Hepatocyte (in vitro differentiated cells): ENCODE measurements at places on chromosomes 7 and 10. TPM values are rescaled to one million over a fixed set of nuclear protein-coding genes. Genes with fewer than 3 reads are reported as not detected.

Gene SLIT1
- 0.65 TPM in 1 of 2 replicates, not detected in the other for polyA plus RNA-seq

Gene PRKAR1B
- 27.4 and 28.7 TPM in 2 replicates for polyA plus RNA-seq

Gene CPXM2
- 0.88 and 3.7 TPM in 2 replicates for polyA plus RNA-seq

- no peaks in the 10 kb centered on the region for H3K27me3 ChIP-seq
- H3K36me3 ChIP-seq: no peaks in the 10 kb centered on the region
- H3K4me3 ChIP-seq: no peak overlapping the region
- DNase-seq: no peak
Measured at GRCh38 chr7:133539016-133539415, 286.1 kb downstream of the EXOC4 start.

DNA sequence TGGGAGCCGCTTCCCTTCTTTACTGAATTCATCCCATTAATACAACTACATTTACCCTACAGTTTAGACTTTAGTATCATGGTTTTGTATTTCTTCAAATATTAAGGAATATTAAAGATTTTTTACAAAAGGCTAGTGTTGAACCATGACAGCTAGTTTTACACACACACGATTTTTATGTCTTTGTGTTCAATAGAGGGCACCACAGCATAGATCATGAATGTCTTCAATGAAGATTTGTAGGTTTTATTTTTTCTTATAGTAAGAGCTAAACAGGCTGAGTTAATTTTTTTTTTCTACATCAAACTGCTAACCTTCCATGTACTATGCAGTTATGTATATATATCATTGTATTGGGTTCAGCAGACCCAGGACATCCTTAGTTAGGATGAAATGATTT lies 76.9 kb downstream of the SNX10 start:
- no peaks in the 10 kb centered on the region for H3K36me3 ChIP-seq
- DNase-seq: no peak
- no peak overlapping the region for H3K4me3 ChIP-seq

DNA sequence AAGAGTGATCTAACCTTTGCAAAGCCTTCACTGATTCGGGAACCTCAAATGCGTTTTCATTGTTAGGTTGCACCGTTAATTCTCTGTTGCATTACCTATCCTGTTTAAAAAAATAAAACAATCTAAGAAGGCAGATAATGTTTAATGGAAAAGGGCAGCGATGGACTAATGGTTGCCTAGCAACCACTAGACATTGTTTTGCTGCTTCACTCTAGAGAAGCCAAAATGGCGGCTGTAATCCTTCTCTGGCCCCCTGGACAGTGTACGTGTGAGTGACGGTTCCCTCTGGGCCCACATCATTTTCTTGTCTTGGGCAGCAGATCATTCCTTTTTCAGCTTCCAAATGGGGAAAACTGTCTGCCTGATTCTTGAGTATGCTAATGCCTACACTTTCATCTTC lies 43.3 kb downstream of the FAM204A start:
- no peaks in the 10 kb centered on the region for H3K36me3 ChIP-seq
- H3K4me1 ChIP-seq: no peaks in the 10 kb centered on the region
- H3K27ac ChIP-seq: no peak overlapping the region
- H3K27me3 ChIP-seq: no peaks in the 10 kb centered on the region

DNA sequence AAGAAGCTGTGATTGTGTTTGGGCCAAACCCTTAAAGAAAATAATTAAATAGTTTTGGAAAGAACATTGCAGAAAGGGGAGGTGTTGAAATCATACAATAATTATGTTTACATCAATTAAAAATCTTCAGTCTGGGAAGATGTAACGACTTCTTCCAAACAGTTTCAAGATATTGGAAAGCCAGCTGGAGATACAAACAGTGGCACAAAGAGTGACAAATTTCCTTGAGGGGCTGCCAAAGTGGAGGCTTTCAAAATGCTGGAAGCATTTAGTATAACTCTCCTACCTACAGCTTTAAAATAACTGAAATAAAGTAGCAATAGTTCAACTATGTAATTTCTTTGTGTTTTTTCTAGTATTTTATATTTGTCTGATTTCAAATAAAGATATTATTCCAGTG lies 405.0 kb downstream of the DNAJB9 start:
- H3K4me1 ChIP-seq: no peaks in the 10 kb centered on the region
- H3K4me3 ChIP-seq: no peak overlapping the region
- no peaks in the 10 kb centered on the region for H3K27me3 ChIP-seq

DNA sequence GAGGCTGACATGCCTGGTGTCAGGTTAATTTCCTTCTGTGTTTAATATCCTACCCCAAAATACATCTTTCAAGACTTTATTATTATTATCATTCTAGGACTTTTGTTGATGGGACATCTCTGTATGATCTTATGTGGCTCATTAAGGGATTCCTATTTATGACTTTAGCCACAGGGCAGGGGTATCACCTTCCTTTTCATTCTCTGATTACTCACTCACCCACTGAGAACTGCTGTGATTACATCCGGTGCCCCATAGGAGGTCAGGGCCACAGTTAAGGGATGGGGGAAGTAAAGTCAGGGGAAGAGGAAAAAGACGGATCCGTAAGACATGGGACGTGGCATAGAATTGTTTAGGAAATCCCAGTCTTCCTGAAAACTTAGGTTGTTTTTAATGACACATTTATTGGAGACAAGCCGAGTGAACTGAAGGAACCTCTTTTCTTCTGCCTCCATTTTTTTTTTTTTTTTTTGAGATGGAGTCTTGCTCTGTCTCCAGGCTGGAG lies 61.0 kb upstream of the PITRM1 start:
- no peaks in the 10 kb centered on the region for H3K27me3 ChIP-seq
- no peaks in the 10 kb centered on the region for H3K4me1 ChIP-seq
- no peaks in the 10 kb centered on the region for H3K36me3 ChIP-seq
- no peak overlapping the region for H3K27ac ChIP-seq
- no peak for DNase-seq

- no peak overlapping the region for H3K4me3 ChIP-seq
- peak overlapping the region; percentile 55 for H3K27ac ChIP-seq
- peaks cover 68% of the 10 kb centered on the region for H3K4me1 ChIP-seq
- H3K27me3 ChIP-seq: no peaks in the 10 kb centered on the region
- DNase-seq: no peak
- no peaks in the 10 kb centered on the region for H3K36me3 ChIP-seq
Measured at GRCh38 chr10:80468806-80469421, 14.8 kb downstream of the TSPAN14 start.
